ENCODE measurements at places on chromosomes 1 and 21.

DNA sequence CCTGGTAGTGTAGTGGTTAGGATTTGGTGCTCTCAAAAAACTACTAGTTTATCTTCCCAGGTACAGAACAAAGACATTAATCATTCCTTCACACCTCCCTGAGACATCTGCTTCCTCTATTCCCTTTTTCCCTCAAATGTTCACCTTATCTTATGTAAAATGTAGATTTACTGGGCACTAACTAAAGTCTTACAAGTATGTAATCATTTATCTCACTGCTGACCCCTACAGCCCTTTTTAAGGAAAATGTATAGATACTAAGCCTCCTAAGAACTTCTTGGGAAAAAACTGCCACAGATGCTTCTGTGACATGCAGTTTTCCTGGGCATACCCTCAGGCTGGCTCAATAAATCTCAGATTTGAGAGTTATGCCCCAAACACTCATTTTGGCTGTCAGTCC is 50.8 kb upstream of the NEK7 start:
- DNase-seq = no peak

- DNase-seq = no peak
Observed at GRCh38 chr1:97943354-97943753, 22.5 kb upstream of the DPYD start.

GRCh38 chr1:16986962-16987361 is 6.5 kb upstream of the MFAP2 start:
- no peak for DNase-seq

DNA sequence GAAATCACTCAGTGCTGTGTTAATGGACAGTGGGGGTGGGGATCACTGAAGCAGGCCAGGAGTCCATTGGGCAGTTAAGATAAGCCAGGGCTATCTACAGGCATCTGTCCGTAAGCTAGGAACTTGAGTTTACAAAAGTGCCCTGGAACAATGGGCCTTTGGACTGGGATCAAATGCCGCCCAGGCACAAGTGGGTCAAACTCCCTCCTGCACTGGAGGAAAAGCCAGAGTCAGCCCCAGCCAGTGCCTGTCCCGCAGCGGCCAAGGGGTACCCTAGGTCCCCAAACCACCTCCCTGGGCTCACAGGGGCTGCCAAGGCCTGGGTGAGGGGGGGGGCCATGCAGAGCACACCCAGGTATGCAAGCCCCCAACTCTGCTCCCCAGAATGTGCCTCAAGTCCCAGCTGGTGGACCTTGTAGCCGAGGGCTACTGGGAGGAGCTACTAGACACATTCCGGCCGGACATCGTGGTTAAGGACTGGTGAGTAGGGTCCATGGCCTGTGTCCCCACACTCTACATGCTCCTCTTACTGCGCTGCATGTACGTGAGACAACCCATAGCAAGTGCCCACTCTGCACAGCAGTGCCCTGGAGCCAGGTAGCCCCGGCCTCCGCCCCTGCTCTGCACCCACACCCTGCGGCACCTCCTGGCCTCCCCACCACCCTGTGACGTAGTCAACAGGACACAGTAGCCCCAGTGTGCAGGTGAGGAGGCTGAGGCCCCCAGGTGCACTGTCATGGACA is 7.7 kb downstream of the FBXO6 start:
- no peak for DNase-seq

GRCh38 chr1:48710318-48710717 is 66.4 kb downstream of the BEND5 start:
- no peak for DNase-seq

GRCh38 chr1:19284881-19285280 is 3.7 kb downstream of the AKR7A3 start:
- DNase-seq = no peak

DNA sequence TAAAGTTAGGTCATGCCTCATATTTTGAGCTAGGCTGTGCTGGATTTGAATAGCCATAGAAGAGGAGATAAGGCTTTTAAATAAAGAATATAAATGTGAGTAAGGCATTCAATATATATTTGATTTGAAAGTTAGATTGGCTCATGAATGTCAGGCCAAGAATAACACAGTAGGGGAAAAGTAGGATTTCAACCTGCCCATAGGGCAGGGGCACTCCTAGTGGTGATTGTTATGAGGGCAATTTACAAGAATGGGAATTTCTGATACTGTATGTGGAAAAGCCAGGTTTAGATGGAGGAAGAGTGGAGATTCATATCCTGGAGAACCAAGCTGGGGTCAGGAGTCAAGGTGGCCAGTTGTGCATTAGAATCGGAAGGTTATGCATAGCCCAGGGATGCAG is 74.9 kb downstream of the DNAH14 start:
- DNase-seq = no peak

GRCh38 chr1:243756529-243756928 is 93.5 kb downstream of the AKT3 start:
- DNase-seq = no peak

GRCh38 chr1:15836772-15837669 is 10.5 kb upstream of the SPEN start:
- no peak for DNase-seq

DNA sequence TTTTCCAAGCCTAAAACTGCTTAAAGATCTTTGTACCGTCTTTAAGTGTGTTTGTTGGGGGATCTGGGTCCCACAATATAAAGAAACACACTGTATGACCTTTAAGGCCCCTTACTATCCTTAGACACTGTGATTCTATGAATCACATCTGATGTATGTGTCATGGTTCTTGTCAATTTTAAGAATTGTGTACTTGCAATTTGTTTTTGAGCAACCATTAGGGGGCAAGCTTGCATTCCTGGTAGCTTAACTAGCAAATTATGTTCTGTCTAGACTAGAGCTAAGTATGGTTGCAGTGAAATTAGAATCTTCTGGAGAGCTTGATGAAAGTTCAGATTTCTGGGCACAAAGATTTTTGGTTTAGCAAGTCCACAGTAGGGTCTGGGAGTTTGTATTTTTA is 219.5 kb downstream of the TPR start:
- peak; percentile 46 for DNase-seq

DNA sequence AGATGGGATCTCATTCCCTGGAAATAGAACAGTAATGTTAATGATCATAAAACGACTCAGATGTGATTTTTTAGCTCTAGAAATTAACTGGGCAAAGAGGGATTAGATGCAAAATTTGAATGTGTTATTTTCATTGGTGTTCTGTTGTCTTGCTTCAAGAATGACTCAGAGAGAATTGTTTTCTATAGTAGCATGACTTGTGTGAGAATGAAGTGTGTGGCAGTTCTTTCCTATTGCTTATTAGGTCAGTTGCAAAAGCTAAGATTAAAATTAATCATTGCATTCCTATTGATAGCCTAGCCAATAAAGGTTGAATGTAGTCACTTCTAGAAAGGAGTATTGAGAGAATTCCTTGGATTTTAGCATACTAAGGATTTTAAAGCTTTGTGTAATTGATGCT is 22.9 kb downstream of the SPEN start:
- DNase-seq = no peak

DNA sequence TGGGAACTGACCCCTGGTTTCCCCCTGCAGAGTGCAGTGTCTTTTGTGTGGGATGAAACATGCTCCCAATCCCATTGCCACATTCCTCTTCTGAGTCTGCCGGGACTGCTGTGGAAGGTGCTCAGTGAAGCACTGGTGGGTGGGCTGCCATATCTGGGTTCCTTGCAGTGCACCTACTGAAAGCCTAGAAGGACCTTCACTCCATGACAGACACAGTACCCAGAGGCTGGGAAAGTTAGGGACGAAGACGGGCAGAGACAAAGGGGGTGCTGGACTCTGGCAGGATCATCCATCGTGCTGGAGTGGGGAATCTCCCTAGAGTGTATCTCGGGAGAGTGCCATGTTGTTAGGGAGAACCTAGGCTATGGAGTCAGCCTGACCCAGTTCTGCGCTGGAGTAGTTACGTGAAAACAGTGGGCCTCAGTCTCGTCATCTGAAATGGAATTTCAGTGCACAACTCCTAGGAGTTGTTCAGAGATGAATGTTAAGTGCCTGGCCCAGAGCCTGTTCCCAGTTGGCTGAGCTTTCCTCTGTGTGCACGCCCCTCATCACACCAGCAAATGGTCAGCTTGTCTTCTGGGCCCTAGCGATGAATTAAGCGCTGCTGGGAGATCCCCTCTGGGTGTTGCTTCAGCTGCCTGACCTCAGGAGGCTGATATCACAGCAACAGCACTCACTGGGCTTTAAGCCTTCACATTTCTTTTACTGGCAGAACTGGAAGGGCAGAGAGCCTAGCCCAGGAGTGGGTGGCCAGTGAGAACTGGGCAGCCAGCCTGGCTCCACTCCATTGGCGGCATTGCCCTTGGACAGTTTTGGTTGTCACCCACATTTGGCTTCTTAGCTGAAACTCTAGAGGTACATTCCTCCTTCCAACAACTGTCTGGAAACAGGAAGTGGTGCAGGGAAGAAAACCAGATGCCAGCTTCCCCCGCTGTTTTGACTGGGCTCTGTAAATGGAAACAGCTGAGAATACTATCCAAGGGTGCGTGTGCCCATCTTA is 479.8 kb upstream of the VAMP3 start:
- DNase-seq = no peak

DNA sequence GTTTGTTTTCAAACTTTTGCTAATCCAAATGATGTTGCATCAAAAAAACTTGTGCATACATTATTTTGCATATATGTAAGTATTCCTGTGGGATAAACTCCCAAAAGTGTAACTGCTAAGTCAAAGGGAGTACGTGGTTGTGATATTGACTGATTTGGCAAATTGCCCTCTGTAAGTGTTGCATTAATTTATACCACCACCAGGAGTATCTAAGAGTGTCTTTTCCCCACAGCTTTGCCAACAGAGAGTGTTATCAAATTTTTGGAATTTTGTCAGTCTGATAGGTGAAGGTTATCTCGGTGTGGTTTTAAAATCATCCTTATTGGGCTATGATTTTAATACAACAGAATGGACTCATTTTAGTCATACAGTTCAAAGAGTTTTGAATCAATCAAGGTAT is 30.1 kb upstream of the PARP1 start:
- peak; percentile 5 for DNase-seq

DNA sequence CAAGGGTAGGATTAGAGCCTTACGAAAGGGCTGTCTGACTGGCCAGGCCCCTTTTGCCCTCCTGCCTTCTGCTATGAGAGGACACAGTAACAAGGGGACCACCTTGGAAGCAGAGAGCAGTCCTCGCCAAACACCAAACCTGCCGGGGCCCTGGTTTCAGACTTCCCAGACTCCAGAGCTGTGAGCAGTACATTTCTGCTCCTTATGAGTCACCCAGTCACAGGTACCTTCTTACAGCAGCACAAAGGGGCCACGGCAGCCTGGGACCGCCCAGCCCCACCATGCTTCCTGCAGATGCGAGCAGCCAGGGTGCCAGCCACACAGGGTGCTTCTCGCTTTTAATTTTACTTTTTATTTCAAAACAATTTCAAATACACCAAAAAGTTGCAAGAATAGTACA is 17.2 kb upstream of the POFUT2 start:
- no peak for DNase-seq

GRCh38 chr1:201085902-201086735 is 26.1 kb downstream of the CACNA1S start:
- peak; percentile 43 for DNase-seq

GRCh38 chr1:164983023-164983650 is 373.4 kb downstream of the LMX1A start:
- DNase-seq = no peak

DNA sequence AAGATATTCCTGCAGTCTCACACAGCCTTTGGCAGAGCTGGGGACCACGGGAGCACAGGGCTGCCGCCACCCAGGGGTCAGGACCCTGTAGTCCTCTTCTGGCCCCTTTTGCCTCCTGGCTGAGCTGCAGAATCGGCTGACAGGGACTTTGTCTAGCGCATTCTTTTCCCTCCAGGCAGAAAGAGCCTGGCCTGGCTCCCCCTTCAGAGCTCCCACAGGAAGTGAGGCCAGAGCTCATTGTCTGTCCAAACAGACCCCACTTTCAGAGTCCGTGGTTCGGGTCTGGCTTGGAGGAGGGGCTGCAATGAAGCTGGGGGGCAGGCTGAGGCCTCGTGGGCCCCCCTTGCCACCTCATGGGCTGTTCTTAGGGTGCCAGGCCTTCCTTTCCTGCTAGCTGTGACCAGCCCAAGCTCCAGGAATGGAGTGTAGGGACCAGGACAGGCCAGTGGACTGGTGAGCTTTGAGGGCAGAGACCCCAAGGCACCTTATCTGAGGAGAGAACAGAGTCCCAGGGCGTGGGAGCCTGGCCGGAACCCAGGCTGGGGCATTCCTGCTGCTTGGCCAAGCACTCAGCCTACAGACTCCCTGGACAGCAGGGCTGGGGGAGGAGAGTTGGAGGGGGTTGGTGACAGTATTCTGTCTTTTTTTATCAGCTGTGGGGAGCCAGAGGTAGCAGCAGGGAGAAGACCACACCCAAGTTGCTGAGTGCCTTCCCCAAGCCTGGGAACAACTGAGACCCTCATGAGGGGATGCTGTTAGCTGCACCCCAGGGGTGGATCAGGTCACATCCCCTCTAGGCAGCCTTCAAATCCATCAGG is 4.7 kb downstream of the CELSR2 start:
- peak; percentile 54 for DNase-seq

GRCh38 chr1:21552715-21553114 is 43.5 kb downstream of the ALPL start:
- DNase-seq = peak; percentile 38

DNA sequence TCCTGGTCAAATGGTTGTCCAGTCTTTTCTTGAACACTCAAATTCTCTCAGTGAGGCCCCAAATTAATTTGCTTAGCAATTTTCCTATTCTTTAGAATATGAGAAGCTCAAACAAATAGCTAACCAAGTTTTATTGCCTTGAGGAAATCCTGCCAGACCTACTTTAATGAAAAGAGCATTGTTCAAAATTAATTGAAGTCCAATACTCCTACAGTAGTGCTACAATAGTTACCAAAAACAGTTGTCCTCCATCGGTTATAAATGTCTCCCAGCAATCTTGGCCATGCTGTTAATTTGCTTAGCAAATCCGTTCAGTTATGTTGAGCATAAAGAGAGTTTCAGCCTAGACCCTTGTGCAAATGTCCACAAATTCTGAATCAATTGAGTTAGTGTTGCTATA is 112.9 kb downstream of the MAB21L3 start:
- no peak for DNase-seq

GRCh38 chr1:28154078-28154594 is 22.4 kb downstream of the PTAFR start:
- no peak for DNase-seq
